ENCODE measurements at places on chromosomes 1 and 21. TPM values are rescaled to one million over a fixed set of nuclear protein-coding genes. Genes with fewer than 3 reads are reported as not detected.

GGPS1 gene
- total RNA-seq, result 21.8 TPM

SLC16A1 gene
- 51.5 TPM for total RNA-seq

LRRC53 gene
- total RNA-seq, result not detected

TEX38 gene
- total RNA-seq, result not detected

SPRR2A gene
- not detected for total RNA-seq

AURKAIP1 gene
- total RNA-seq, result 101 TPM

SLC35D1 gene
- 2.6 TPM for total RNA-seq

SPRR2F gene
- not detected for total RNA-seq

RGS1 gene
- not detected for total RNA-seq

C1orf185 gene
- total RNA-seq, result not detected

SLC9C2 gene
- total RNA-seq, result under 0.01 TPM

CAMK2N1 gene
- total RNA-seq, result 5.2 TPM

TCEANC2 gene
- 1.9 TPM for total RNA-seq

GBP1 gene
- 40.2 TPM for total RNA-seq

CFAP45 gene
- total RNA-seq, result 0.13 TPM

S100A10 gene
- total RNA-seq, result 213 TPM

SLFNL1 gene
- total RNA-seq, result 0.69 TPM
